Epithelial cell of prostate (primary cell): ENCODE measurements at places on chromosomes 1 and 21.

- DNase-seq: no peak
Measured at GRCh38 chr1:11727119-11727518, 8.8 kb upstream of the AGTRAP start.

- DNase-seq: no peak
Measured at GRCh38 chr1:246404078-246404477, 103.0 kb downstream of the SMYD3 start.

DNA sequence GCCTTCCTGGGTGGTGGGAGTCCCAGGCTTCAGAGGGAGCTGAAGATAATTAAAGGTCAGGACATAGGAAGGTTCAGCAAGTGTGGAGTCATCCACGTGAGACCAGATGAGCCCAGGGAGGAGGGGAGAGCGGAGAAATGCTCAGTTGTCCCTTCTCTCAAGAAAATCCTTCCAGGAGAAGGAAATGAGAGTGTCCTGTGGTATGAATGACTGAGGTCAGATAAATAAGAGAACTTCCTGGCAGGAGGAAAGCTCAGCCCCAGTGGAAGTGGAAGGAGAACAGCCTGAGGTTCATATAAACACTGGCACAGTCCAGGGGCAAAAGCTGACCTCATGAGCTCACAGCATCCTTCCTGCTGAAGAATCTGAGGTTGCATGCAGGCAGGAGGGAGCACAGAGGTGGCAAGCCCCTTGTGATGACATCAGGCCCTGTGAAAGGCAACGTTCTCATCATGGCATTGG lies 97.6 kb downstream of the NAV1 start:
- no peak for DNase-seq

DNA sequence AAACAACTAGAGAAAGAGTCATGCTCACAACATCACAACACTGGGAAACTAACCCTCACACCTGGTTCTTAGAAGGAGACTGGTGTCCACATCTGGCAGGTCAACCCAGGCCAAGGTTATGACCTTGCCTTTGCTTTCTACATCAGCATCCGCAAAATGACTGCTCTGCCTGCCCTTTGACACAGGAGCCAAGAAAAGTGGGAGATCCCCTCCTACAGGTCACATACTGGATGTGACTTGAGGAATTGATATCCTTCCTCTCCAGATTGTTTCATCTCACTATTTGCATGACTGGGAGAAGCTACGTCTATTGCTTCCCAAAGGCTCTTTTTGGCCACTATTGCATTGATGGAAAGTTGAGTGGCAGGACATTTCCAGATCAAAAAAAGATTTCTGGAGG lies 115.5 kb downstream of the MIS18A start:
- no peak for DNase-seq

- no peak for DNase-seq
Measured at GRCh38 chr1:200518524-200518923, 102.0 kb downstream of the KIF14 start.

- no peak for DNase-seq
Measured at GRCh38 chr1:174812656-174813055, 187.1 kb upstream of the CACYBP start.

- no peak for DNase-seq
Measured at GRCh38 chr1:89790592-89790991, 30.2 kb upstream of the LRRC8D start.

DNA sequence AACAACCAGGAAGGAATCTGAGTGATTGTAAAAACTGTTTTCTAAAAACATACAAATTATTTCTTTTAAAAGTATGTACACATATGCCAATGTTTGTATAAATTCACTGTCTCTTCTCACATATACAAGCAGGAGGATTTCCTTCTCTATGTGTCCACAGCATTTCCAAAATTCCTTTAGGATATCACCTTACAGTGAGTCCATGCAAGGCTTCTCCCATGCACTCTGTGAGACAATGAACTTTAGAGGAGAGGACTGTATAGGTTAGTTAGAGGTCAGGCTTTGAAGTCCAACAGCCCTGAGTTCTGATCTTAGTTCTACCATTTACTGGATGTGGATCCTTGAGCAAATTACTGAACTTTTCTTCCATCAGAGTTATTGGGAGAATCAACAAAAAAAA lies 34.1 kb upstream of the USH2A start:
- DNase-seq: no peak

DNA sequence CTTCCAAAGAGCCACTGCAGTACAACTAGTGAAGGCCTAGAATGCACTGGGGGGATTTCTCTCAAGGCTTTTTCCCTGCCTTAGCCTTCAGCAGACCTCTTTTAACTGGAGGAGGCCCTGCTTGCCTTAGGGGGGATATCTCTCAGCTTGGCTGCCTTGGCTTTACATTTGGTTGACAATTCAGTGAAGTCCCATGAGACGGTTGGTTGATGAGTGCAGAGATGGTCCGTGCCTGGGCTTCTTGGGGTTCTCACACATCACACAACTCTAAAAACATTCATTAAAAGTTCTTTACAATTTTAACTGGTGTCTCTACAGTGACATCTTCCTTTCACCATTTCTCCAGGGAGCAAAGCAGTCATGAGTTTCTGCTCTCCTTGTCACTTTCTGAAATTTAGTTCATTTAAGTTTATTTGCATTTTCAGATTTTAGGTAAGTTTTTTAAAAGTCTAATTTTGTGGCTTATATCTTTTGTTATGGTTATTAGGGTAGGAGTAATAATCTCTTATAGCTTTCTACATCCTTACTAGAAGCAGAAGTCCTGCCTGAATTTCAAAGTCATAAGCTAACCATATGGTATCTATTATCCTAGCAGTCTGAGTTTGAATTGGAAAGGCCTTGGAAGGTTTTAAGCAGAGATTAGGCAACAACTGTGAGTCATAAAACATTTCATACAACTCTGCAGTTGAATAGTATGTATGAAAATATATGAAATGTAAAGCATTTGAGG lies 487.6 kb downstream of the DPYD start:
- DNase-seq: no peak

- DNase-seq: no peak
Measured at GRCh38 chr1:79059341-79059740, 52.8 kb upstream of the ADGRL4 start.

DNA sequence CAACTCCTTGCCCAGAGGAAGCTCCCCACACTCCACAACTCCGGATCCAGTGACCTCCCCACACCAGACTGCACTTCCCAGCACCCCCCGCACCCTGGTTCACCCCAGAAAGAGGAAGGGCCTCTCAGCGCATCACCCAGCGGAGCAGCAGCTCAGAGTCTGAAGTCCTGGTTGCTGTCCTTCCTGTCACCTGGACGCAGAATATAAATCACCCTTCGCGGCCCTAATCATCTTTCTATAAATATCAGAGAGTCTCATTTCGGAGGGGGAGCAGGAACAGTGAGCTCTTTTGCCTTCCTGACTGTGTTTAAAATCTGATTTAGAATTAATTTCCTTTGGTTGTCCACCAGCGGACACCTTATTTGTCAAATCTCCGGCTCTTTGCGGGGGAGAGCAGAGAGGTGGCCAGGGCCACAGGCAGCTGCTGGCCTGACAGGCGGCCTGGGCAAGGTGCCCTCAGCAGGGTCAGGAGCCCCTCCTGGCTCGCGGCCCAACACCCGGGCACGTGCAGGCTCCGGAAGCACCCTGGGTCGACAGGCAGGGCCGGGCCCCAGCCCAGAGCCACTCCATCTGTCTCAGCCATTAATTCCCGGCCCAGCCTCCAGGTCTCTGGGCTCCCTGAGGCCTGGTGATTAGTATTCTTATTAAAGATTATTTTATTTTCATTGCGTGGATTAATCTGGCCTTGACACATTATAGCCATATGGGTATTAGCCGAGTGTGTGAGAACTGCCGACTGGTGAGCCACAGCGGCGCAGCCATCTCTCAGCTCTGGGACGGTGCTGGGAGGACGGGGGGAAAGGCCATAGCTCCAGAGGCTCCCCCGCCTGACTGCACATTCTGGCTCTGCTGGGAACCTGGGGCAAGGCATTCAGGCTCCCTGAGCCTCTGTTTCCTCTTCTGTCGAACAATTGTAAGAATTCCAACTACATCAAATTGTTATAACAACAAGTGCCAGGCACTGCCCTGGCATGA lies 19.7 kb downstream of the EPHA8 start:
- no peak for DNase-seq

DNA sequence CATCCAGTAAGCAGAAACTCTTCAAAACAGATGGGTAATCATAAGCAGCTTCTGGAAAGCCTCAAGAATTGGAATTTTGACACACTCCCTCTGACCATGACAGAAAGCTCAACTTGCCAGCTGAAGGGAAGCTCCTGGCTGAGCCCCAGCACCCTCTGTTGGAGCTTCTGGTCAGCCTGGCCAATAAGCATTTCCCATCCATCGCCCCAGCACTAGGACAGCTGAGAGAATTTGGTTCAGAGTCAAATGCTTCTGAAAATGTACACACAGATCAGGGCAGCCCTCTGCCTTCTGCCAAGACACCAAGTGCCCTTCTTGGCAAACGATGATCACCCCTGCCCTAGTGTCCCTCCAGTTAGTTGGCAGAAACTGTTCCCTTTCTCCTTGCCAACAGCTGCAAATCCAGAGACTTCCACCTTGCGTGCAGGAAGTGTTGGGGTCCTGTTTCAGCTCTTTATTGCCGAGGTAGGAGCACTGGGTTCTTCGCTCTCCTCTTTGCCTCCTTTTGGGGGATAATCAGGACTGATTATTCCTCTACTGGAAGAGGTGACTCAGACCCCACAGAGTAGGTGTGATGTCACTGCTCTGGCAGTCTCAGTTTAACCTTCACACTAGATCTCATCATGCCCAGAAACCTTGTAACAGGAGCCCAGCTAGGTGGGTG lies 11.9 kb downstream of the PIGV start:
- DNase-seq: no peak

DNA sequence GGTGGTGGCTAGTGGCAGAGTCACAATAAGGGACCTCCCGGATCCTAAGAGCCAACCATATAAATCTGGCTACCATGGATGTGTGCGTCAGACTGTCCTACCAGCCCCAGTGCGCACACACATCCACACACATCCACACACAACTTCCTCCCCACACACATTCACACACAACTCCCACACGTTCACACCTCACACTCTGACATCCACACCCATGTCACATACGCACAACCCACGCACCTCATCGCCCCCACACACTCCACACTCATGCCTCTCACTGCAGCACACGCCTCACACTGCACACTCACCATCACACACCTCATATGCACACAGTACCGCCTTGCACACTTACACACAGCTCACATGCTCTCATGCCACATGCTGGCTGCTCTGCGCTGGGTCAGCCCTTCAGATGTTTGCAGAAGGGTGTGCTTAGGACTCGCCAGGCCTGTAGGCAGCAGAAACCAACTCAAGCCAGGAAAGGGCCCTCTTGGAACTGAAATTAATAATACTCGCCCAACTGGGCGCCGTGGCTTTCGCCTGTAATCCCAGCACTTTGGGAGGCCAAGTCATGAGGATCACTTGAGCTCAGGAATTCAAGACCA lies 3.0 kb downstream of the LDLRAD2 start:
- DNase-seq: no peak

DNA sequence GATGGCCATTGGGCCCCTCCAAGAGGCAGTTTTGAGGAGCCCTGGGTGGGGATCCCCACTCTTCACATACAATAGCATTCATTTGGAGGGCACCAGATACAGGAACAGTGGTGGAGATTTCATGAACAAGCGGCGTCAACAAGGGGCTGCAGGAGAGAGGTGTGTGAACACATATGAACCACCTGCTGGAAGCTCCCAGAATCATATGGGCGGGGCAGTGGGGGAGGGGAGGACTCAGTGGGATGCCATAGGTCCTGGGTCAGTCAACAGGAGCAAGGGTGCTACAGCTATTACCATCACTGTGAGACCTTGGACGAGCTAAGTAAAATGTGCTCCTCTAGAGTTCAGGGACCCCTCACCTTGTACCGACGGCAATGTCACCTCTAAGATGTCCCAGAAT lies 100.4 kb upstream of the IRF2BP2 start:
- DNase-seq: no peak

DNA sequence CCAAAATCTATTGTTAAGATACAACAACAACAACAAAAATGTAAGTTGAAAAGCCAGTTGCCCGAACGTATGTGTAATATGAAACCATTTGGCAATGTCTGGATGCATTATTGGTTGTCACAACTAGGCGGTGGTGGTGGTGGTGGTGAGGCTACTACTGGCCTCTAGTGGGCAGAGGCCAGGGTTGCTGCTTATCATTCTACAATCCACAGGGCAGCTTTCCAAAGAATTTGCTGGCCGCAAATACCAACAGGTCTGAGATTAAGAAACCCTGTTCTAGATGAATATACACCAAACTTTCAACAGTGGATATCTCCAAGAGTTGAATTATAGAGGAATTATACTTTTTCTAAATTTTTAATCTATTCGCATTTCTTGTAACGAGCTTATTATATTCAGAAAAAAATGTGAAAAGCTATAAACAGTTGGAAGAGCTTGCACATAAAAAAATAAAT lies 26.8 kb upstream of the ZNF697 start:
- DNase-seq: peak; percentile 86

- DNase-seq: no peak
Measured at GRCh38 chr1:17110555-17110926, 8.7 kb downstream of the PADI2 start.

DNA sequence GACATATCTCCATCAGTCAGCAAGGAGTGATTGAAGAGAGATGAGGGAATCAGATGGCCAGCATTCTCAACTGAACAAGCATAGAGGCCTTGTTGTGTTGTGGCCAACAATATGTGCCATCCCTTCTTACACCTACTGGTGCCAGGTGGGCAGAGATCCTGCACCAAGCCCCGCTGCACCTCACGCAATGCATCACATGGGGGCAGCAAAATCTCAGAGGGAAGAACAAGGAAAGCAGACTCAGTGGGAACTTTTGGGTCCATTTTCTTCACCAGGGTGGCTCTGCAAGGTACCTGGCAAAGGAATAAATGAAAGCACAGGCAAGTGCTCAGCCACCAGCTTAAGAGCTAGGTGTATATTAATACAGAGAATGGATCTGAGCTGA lies 33.2 kb downstream of the HSD3B2 start:
- no peak for DNase-seq

- no peak for DNase-seq
Measured at GRCh38 chr1:89391686-89392085, 27.8 kb downstream of the GBP6 start.

- DNase-seq: no peak
Measured at GRCh38 chr1:160291248-160292220, 6.6 kb upstream of the PEX19 start.

DNA sequence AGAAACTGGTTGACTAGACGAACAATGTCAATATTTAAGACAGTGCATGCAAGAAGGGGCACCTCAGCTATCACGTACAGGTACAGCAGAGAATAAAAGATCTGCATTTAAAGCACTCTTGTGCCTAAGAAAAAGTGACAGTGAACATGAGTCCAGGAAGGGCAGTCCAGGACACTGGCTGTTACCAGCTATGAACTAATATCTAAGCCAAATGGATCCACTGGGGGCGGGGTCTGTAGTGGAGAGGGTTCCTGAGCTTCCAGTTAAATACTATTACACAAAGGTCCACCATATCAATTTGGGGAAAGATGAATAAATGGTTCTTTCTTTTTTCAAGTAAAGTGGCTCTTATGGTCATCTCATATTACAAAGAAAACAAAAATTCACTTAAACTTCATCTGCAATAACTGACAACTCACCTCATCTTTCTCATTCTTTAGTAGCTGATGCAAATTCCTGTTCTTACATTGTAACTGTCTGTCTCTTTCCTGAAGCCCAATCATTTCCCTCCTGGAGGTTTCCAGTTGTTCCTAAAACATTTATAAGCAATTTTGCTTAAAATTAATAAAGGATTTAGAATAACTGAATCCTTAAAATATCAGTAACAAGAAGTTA lies 24.5 kb downstream of the SSX2IP start:
- no peak for DNase-seq

GRCh38 chr1:27954186-27954585 lies 5.6 kb upstream of the XKR8 start:
- DNase-seq: no peak
